Bronchial epithelial cell (primary cell): ENCODE measurements at places on chromosomes 1 and 21. TPM values are rescaled to one million over a fixed set of nuclear protein-coding genes. Genes with fewer than 3 reads are reported as not detected.

DNA sequence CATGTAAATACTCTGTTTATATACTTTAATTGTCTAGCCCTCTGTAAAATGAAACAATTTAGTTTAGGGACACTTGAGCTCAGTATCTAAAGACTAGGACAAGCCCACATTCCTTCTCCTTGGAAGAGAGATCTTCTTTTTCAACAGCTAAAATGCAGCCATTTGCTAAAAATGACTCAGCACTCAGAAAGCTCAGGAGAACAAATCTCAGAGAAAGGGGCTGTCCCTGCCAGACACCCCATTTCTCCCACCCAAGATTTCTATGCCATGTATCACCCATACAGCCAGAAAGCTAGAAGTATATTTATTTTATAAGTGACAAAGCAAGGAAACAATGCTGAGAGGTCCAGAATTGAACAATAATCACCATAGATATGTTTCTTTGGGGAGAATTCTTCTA is 23.2 kb upstream of the PRDX6 start:
- no peak for DNase-seq

DNA sequence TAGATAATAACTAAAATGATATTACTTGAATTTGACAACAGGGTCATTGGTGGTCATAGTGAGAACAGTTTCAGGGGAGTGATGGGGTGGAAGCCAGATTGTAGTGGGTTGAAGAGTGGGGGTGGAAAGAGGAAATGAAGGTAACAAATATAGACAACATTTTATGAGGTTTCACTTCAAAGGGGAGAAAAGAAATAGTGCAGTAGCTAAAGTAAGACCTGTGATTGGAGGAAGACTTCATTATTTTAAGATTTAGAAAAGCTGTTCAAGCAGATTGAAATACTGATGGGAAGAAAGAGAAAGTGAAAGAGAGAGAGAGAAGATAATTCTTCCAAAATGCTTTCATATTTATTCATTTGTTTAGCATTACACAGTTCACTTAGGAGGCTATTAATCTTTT is 52.0 kb upstream of the KCNA3 start:
- DNase-seq = no peak

GRCh38 chr1:17798011-17798410 is 42.9 kb downstream of the ACTL8 start:
- DNase-seq = no peak

GRCh38 chr1:215140135-215140534 is 57.6 kb downstream of the KCNK2 start:
- DNase-seq = peak; percentile 48

The LCE1C gene
- total RNA-seq = 0.26 TPM in 1 of 2 replicates, not detected in the other
